ENCODE measurements at places on chromosomes 11 and 22. TPM values are rescaled to one million over a fixed set of nuclear protein-coding genes. Genes with fewer than 3 reads are reported as not detected.
A peak's percentile ranks its signal among the peaks of the same experiment; 100 is the strongest.

The NOX4 gene
- total RNA-seq: 5.2 TPM

The ADORA2A gene
- 6.0 TPM for total RNA-seq

The CHRDL2 gene
- 6.1 TPM for total RNA-seq

The MRGPRX4 gene
- total RNA-seq: not detected

The OR4A16 gene
- not detected for total RNA-seq

DNA sequence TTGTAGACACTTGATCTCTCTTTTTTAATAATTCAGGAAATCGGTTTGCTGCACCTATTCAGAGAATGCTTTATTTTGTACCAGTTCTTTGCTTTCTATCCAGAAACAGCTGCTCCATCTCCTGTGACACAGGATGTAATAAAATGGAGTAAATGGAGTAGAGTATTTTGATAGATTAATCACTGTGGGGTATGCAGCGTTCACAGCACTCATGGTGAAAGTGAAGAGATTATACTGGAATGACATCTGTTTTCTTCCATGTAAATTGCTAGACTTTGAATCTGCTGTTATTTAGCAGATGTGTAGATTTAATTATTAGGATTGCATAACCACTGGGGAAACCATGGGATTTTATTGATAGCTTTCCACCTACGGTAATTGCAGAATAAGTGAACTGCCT lies 227.3 kb upstream of the ARHGAP42 start:
- no peak for DNase-seq

DNA sequence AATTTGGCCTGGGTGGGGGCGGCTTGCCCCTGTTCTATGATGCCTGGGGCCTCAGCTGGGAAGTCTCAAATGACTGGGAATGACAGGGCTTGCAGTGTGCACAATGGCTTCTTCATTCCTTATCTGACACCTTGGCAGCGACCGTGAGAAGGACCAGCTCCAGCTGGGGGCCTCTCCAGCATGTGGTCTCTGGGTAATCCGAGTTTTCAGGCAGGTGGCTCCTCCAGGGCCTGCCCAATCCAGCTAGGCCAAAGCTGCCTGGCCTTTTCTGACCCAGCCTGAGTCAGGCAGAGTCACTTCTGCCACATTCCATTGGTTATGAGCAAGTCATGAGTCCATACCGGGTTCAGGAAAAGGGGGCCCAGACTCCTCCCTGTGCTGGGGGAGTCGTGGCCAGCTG lies 646.0 kb downstream of the OPCML start:
- no peak for DNase-seq

DNA sequence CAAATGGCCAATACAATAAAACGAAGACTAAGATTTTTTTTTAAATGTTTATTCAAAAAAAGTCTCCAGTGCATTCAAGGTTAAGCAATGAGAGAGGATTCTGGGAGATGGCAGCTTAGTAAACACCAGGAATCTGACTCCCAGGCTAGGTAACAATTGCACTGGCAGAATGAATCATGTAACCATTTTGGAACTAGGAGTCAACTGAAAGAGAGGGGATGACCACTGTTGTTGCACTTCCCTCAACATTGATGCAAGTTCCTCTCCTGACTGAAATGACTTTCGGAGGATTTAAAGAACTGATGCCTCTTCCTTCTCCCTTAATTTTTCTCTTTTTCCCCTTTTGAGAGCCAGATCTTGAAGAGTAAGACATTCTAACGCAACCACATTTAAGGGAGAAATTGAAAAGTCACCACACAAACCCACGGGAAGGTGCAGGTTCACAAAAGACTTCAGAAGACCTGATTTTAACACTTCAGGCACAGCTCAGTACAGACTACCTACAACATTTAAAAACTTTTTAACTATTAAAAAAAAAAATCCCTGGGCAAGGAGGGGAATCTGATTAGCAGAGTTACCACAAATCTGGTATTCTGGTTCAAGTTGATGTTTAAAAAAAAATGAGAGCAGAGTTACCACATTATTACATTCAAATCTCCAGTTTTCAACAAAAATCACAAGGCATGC lies 56.8 kb downstream of the FCHSD2 start:
- DNase-seq: no peak

GRCh38 chr11:74766905-74767304 lies 18.3 kb downstream of the RNF169 start:
- no peak for DNase-seq

GRCh38 chr11:116452461-116452860 lies 320.3 kb downstream of the BUD13 start:
- no peak for DNase-seq

GRCh38 chr22:40504285-40505249 lies 132.0 kb downstream of the MRTFA start:
- DNase-seq: no peak

DNA sequence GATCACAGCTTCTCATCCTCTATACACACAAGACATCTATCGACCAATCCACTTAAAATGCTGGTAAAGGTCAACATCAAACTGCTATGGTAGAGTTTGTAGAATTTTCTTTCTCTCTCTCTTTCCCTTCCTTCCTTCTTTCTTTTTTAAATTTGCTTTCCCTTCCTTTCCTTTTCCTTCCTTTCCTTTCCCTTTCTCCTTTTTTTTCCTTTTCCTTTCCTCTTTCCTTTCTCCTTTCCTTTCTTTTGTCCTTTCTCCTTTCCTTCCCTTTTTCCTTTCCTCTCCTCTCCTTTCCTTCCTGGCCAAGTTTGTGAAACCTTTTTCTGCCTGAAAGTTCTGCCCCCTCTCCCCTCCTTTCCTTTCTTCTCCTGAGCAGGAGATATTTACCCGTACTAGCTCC lies 3.1 kb downstream of the C11orf97 start:
- DNase-seq: no peak

DNA sequence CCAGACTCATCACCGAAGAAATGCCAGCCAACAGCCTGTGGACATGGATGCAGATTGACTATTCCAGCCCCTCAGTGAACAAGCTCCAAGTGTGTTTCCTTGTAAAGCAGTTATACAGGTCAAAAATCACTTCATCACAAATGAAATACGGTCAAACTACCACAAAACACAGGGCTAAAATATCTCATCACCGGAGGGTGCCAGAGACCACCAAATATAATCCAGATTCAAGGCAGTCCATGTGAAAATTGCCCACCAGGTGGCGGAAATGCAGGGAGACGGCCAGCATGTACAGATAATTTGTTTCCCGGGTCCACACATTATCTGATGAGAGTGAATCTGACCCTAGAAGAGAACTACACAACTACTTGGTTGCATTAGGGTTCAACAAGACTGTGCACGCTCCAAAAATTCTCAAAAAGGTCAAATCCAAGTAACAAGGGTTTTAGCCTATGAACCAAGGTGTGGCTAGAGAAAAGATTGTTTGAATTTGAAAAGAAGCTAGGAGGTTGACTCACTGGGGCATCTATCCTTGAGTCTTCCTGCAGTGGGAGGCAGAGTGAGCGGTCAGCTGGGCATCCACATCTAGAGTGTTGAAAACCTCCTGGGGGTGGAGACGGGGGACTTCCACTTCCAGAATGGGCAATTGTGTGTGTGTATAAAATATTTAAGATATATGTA lies 71.7 kb downstream of the IGLL5 start:
- DNase-seq: peak; percentile 76

GRCh38 chr11:58023435-58023931 lies at the start of gene OR9Q1:
Gene OR9Q1, plus strand, starts transcription at chr11:58023881. Its CDS starts 155,564 bp downstream, at chr11:58179445.
- no peak for DNase-seq

DNA sequence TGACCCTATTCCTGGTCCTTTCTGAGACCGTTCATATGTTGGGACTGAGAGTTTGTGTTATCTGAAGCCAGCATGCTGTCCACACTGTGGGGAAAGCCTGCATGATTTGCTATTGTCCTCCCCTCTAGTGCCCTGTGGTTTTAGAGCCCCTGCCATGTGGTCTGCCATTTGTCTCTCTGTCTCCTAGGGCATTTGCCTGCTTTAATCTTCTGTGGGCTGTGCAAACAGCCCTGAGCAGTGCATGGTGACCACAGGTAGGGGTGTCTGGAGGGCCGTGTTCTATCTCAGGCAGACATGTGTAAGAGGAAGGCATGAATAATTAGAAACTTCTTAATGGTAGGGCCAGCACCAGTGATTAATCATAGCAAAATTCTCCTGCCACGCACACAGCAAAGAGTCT lies 23.0 kb downstream of the AMPD3 start:
- DNase-seq: no peak

DNA sequence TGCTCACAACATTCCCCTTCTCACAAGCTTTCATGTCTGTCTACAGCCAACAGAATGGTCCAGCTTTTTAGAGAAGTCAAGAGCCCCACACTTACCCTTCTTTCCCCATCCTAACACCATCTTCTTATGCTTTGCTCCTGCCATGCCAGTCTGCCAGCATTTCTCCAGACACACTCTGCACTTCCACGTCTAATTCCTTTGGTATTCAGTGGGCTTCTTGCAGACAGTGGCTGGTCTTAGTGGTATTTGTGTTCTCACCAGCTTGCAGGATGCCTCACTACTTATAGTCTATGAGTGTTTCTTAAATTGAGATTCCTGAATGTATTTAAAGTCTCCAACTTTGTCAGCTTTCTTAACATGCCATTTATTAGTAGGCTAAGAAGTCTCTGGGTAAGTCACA lies 154.4 kb downstream of the BBOX1 start:
- no peak for DNase-seq

- no peak for DNase-seq
Observed at GRCh38 chr11:119441898-119442243, 18.9 kb upstream of the THY1 start.

GRCh38 chr11:15119352-15119751 lies 4.6 kb downstream of the INSC start:
- no peak for DNase-seq

DNA sequence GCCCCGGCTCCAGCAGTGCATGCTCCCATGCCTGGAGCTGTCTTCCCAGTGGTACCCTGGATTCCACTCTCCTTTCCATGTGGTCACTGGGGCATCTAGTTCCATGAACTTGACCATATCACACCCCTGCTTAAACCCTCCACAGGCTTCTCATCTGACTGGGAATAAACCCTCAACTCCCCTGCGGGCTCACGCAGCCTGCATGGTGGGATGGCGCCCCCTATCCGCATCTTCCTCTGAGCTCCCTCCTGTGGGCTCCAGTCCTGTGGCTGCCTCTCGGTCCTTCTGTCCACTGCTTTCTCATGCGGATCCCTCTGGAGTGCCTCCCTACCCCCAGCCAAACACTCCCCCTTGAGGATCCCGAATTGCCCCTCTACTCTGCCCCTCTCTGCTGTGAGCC lies 41.4 kb upstream of the TTLL12 start:
- DNase-seq: no peak
